ENCODE measurements at places on chromosomes 5 and 9. TPM values are rescaled to one million over a fixed set of nuclear protein-coding genes. Genes with fewer than 3 reads are reported as not detected.

The SPINK13 gene
- total RNA-seq: not detected

The PSAT1 gene
- 71.9 TPM for total RNA-seq

The NR2F1-AS1 gene
- total RNA-seq: not detected

The PCDHGB7 gene
- total RNA-seq: not detected

The WDR70 gene
- total RNA-seq: 35.8 TPM

The PDE6A gene
- not detected for total RNA-seq

The CNTNAP3 gene
- not detected for total RNA-seq

All from activated naive CD8-positive, alpha-beta T cell treated with anti-CD3 and anti-CD28 coated beads, Interleukin-2, amount 10 ng/mL, durations not matched to agents 7 days and 5 days (primary cell).